Left renal cortex interstitium (tissue), 4 donors: ENCODE measurements at places on chromosomes 11 and 22. TPM values are rescaled to one million over a fixed set of nuclear protein-coding genes. Genes with fewer than 3 reads are reported as not detected.

GRCh38 chr11:93952082-93952780 lies 68.9 kb upstream of the HEPHL1 start:
- no peak for DNase-seq

- no peak for DNase-seq
Observed at GRCh38 chr11:60594998-60595642, 79.9 kb downstream of the MS4A13 start.

- no peak for DNase-seq
Observed at GRCh38 chr11:19076744-19077589, 16.4 kb upstream of the MRGPRX2 start.

- no peak for DNase-seq
Observed at GRCh38 chr11:102719620-102720277, 5.0 kb downstream of the MMP8 start.

- DNase-seq: no peak
Observed at GRCh38 chr22:44605486-44605885, 96.5 kb upstream of the PRR5 start.

DNA sequence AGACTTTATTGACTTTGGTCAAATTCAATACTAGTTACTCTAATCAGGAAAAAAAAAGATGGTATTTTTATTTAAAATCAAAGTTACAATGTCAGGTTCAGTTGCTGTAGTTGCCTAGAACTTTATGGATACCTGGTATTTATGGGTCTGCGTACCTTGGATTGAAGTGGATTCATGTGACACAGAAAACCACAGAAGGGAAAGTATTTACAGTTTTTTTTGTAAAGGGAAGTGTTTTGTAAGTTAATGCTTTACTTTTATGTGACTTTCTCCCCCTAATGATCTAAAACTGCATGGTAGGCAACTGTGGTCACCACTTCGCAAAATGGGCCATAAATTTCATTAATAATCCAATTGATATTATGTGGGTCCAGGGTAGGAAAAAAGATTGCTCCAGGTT lies 65.2 kb upstream of the ADA2 start:
- no peak for DNase-seq

DNA sequence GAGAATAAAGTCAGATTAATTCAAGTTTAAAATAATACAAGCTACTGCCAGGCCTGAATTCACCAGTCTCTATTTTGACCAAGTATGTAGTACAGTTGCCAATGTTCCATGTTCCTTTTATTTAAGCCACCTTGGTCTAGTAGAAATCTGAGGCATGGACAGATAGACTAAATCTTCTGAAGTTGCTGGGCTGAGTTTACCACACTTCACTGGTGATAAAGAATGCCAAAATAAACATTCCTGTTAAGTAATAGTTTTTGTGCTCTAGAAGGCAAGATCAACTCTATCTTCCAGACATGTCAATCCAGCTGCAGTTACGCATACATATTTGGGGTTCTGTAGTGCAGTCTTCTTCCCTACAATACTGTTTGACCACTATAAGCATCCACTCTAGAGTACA lies 83.9 kb upstream of the C11orf87 start:
- no peak for DNase-seq

C22orf42 gene
- polyA plus RNA-seq: not detected

IL17REL gene
- not detected for polyA plus RNA-seq

CASP12 gene
- 0.82 TPM for polyA plus RNA-seq

ASCL2 gene
- 2.1 TPM for polyA plus RNA-seq

CSNK2A3 gene
- polyA plus RNA-seq: 3.3 TPM

DRD2 gene
- polyA plus RNA-seq: 0.51 TPM

CD248 gene
- polyA plus RNA-seq: 102 TPM

SMTNL1 gene
- polyA plus RNA-seq: 0.11 TPM

RASD2 gene
- polyA plus RNA-seq: 2.9 TPM

MUC6 gene
- 56.0 TPM for polyA plus RNA-seq

MTFP1 gene
- 11.9 TPM for polyA plus RNA-seq

PLAAT4 gene
- polyA plus RNA-seq: 14.7 TPM
